T-cell (primary cell): ENCODE measurements at places on chromosomes 3 and 15. TPM values are rescaled to one million over a fixed set of nuclear protein-coding genes. Genes with fewer than 3 reads are reported as not detected.

The SLC6A20 gene
- not detected for total RNA-seq

The PAK2 gene
- total RNA-seq, result 75.2 TPM

The FURIN gene
- 74.0 TPM for total RNA-seq

The CCR3 gene
- 1.2 TPM for total RNA-seq

The EDEM1 gene
- total RNA-seq, result 138 TPM

The SERPINI1 gene
- 3.0 TPM for total RNA-seq

The WWTR1 gene
- 1.1 TPM for total RNA-seq

The IP6K2 gene
- 69.0 TPM for total RNA-seq

The CD276 gene
- not detected for total RNA-seq

The C2CD4B gene
- total RNA-seq, result not detected

The AADACL2 gene
- not detected for total RNA-seq

The ITGB5 gene
- 2.5 TPM for total RNA-seq

The SMCO1 gene
- not detected for total RNA-seq

The EPHB1 gene
- total RNA-seq, result 0.72 TPM

The IGF2BP2 gene
- 0.30 TPM for total RNA-seq

The CHRNA7 gene
- 0.16 TPM for total RNA-seq

The EFCC1 gene
- 0.43 TPM for total RNA-seq

The MEX3B gene
- 1.5 TPM for total RNA-seq

The HAPLN3 gene
- 86.2 TPM for total RNA-seq

The PLAAT1 gene
- total RNA-seq, result not detected

The C3orf52 gene
- 1.4 TPM for total RNA-seq

The C3orf70 gene
- total RNA-seq, result not detected

The PDCD6IP gene
- 189 TPM for total RNA-seq

The SCN11A gene
- total RNA-seq, result 0.13 TPM

The RNF13 gene
- total RNA-seq, result 54.8 TPM

The IGSF10 gene
- 0.15 TPM for total RNA-seq

The ERICH6 gene
- total RNA-seq, result 0.26 TPM

The GPR15 gene
- total RNA-seq, result 20.9 TPM

The PIGBOS1 gene
- 17.3 TPM for total RNA-seq

The GOLGA8J gene
- total RNA-seq, result not detected

The SAMMSON gene
- total RNA-seq, result not detected

The ZMYND10 gene
- total RNA-seq, result 2.9 TPM

The HCLS1 gene
- total RNA-seq, result 300 TPM

The PTPRG gene
- 0.26 TPM for total RNA-seq

The SLC51B gene
- total RNA-seq, result not detected

The DPPA4 gene
- total RNA-seq, result 1.5 TPM

The HOMER2 gene
- total RNA-seq, result 8.7 TPM

The SNAPC5 gene
- 31.1 TPM for total RNA-seq

The KLF15 gene
- 0.33 TPM for total RNA-seq

The GOLGA8S gene
- 0.41 TPM for total RNA-seq

The LRTM1 gene
- not detected for total RNA-seq

The RPL14 gene
- 3,701 TPM for total RNA-seq

The FEZF2 gene
- not detected for total RNA-seq

The CNTN4 gene
- not detected for total RNA-seq

The MESP2 gene
- not detected for total RNA-seq

The UBAP1L gene
- total RNA-seq, result 15.1 TPM
